Activated T-helper 2 cell treated with anti-CD3 and anti-CD28 coated beads, Interferon-gamma antibody, Interleukin-2, Interleukin-4, amounts not matched to agents 10 μg/mL and 5 μg/mL and 100 μg/mL, durations not matched to agents 14 hours and 24 hours and 36 hours (primary cell): ENCODE measurements at places on chromosomes 12 and 14. TPM values are rescaled to one million over a fixed set of nuclear protein-coding genes. Genes with fewer than 3 reads are reported as not detected.

Gene NRXN3
- total RNA-seq, result 0.07 TPM in 1 of 2 replicates, not detected in the other

DNA sequence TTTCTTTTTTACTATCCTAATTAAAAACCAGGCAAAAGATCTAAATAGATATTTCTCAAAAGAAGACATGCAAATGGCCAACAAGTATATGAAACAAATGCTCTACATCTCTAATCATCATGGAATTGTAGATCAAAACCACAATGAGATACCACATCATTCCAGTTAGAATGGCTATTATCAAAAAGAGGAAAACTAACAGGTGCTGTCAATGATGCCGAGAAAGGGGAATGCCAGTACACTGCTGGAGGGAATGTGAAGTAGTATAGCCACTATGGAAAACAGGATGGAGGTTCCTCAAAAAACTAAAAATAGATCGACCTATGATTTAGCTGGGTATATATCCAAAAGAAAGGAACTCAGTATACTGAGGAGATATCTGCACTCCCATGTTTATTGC, 39.0 kb upstream of the C12orf75 start:
- no peak for DNase-seq

Gene LRRK2
- total RNA-seq, result not detected in 2 replicates

GRCh38 chr12:117441751-117442150, 80.3 kb upstream of the NOS1 start:
- no peak for DNase-seq

- peak; percentile 47 for DNase-seq
These were observed 8.8 kb upstream of the SP7 start for GRCh38 chr12:53344824-53345485.

Gene DDIT3
- 10.9 and 11.4 TPM in 2 replicates for total RNA-seq

- no peak for DNase-seq
These were observed 102.7 kb downstream of the GPR135 start for GRCh38 chr14:59362513-59362912.

Gene SLC22A17
- 2.9 and 3.2 TPM in 2 replicates for total RNA-seq

Gene PRKAB1
- 26.8 and 28.2 TPM in 2 replicates for total RNA-seq

GRCh38 chr14:54676812-54677708, 110.1 kb downstream of the SAMD4A start:
- no peak for DNase-seq

DNA sequence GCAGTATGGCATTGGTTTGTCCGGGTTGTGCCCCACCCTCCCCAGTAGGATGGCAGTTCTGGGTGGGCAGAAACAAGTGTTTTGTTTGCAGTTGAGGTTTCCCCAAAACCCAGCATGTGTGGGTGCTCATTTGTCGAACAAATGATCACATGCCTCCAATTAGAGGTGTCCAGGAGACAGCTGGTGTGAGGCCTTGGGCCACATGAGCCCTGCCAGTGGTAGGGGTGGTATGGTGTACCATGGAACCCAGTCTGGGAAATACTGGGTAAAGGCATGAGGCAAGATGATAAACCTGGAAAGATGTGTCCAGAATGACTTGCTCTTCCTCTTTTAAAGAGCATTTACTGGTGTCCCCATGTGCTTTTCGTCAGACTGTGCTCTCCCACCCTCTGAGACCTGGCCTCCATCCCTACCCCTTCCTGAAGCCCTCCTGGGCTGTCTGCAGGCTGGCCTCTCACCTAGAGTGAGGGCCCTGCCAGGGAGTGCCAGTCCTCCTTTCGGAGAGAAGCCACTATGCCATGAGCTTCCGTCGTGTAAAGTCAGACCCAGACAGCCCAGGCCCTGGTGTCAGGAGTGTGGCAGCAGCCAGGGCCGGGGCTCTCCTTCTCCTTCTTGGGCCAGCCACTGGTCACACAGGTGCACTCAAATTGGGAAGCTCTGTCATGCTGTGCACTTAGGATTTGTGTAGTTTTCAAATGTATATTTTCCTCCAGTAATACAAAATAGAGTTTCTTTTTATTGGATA, 17.6 kb downstream of the ANKRD9 start:
- no peak for DNase-seq

Gene FITM1
- total RNA-seq, result 1.0 and 1.2 TPM in 2 replicates

DNA sequence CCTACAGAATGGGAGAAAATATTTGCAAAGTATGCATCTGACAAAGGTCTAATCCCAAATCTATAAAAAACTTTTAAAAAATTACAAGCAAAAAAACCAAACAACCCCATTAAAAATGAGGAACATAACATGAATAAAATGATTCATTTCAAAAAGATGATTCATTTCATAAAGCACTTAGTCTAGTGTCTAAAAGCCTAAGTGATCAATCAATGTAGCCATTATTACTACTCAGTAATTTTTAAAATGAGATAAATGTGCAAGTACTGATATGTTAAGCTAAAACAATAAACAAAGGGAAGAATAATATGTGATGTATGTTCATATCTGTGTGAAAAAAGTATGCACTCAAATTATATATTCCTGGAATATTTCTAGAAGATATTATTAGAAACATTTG, 119.1 kb upstream of the GARIN6 start:
- no peak for DNase-seq

Gene HOXC12
- total RNA-seq, result not detected in 2 replicates

Gene LALBA
- not detected in 2 replicates for total RNA-seq

GRCh38 chr14:72063761-72064282, 131.6 kb downstream of the RGS6 start:
- no peak for DNase-seq

GRCh38 chr12:66688846-66689439, 10.1 kb upstream of the GRIP1 start:
- no peak for DNase-seq

Gene MMP19
- total RNA-seq, result not detected in 2 replicates

- DNase-seq, result no peak
These were observed 12.4 kb downstream of the KRT71 start for GRCh38 chr12:52540531-52540930.

- DNase-seq, result no peak
These were observed 54.7 kb downstream of the FGD4 start for GRCh38 chr12:32454075-32454474.

Gene ZC2HC1C
- total RNA-seq, result 0.94 and 1.5 TPM in 2 replicates

DNA sequence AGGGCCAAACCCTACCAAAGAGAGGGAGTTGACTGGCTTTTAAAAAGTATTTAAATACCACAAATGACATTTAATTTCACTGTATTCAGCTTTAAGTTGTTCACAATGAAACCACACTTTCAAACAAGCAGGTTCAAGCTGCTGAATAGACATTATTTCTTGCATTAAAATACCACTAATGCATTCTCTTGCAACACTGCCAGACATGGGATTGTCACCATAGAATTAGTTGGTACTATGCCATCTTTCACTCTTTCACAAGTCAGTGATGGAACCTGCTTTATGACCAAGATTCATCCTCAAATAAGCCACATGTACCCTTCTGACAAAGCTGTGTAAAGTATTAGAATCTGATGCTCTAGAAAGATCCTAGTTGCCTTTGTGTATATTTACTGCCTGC, 239.4 kb downstream of the PAWR start:
- no peak for DNase-seq

- no peak for DNase-seq
These were observed 124.4 kb upstream of the KRR1 start for GRCh38 chr12:75635606-75636444.

DNA sequence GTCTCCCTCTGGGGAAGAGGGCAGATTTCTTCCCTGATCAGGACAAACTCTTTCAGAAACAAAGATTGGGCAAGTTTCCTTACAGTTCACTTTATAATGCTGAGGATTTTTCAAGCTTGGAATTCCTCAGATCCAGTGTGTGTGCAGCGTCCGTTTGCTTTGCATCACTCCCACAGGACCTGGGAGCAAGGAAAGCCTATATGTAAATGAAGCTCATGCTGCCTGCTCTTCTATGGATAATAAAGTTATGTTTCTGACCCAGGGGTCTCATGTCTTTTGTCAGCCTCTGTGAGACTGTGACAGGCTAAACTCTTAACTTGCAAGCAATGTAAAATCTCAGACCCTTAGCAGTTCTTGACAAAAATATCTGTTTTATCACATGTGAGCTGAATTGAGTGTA, 41.6 kb downstream of the TRHDE start:
- no peak for DNase-seq

DNA sequence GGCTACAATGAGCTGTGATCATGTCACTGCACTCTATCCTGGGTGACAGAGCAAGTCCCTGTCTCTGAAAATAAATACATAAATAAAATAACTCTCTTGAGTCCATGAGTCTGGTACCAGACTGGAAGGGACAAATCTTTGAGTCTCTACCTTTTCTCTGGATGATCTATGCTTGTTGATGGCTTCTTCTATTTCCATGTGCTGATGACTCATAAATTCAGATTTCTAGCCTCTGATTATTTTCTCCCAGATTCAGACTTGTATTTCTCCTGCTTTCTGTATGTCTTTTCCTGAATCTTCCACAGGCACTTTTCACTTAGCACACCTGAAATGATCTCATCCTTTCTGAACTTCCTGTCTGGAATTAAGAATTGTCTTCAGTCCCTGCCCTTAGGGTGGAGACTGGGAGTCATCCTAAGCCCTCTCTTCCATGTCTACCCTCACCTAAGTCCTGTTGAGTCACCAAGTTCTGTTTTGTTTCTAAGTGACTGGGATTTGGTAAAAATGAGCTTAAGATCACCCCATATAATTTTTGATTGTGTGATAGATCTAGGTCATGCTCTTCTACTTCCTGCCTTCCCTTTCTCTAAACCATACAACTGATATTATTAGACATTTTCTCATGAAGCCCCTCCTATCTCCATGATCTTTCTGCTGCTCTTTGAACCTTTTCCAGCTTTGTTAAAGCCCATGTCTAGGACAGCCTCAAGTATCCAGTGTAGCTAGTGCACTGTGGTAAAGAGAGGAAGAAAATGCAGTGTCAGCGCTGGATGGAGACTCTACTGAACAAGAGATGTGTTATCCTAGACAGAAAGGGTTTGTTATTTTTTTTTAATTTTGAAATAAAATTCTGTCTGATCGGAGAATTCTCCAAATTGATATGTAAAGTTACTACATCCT, 13.1 kb downstream of the AKAP6 start:
- no peak for DNase-seq

DNA sequence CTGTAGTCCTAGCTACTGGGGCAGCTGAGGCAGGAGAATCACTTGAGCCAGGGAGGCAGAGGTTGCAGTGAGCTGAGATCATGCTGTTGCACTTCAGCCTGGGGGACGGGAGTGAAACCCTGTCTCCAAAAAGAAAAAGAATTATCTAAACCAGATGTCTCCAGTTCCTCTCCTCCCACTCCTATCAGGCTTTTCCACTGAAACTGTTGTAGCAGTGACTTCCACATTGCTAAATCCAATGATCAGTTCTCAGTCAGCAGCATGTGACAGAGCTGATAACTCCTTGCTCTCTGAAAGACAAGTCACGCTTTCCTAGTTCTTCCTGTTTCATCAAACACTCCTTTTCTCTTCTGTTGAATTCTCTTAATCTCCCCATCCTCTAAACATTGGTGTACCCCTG, 8.6 kb downstream of the SLC38A6 start:
- no peak for DNase-seq

DNA sequence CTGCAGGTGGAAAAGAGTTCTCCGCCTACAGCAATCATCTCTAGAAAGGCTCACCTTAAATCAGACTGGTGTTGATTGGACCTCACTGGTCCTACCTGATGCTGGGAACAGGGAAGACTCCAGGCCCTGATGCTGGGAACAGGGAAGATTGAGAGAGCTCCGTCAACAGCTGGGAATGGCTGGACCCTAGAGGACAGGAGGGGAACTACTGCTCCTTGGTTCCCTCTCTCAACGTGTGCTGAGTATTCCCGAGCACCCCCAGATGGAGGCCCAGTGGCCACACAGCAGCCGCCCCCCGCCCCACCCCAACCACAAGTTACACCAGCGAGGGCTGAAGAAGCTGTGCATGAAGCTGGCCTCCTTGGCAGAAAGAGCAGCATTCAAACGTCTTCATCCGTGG, 240.3 kb downstream of the SLC15A4 start:
- no peak for DNase-seq

GRCh38 chr12:219891-220352, 6.0 kb upstream of the SLC6A12 start:
- peak; percentile 54 for DNase-seq
